ENCODE measurements at places on chromosomes 1 and 21.

- H3K27ac ChIP-seq, result no peak overlapping the region
- H3K27me3 ChIP-seq, result peaks cover 8% of the 10 kb centered on the region
- H3K36me3 ChIP-seq, result no peaks in the 10 kb centered on the region
- no peak for DNase-seq
These were observed 25.8 kb upstream of the PPT1 start for GRCh38 chr1:40122855-40123254.

DNA sequence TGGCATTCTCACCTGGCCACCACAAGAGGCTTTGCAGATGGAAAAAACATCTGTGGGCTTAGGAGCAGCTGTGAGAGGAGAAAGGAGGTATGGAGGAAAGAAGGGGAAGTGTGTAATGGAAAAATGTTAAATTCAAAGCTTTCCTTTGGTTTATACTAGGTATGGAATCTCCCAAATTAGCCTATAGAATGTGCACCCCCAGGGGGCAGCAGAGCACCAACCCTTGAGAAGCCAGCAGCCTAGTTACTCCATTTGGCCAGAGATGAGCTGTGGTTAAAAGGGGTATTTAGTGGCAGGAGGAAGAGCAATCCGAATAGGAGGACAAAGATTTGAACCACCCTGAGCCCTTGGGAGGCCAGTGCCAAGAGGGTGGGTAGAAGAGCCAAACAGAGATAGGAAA lies 97.5 kb upstream of the CTTNBP2NL start:
- H3K4me3 ChIP-seq, result no peak overlapping the region
- no peaks in the 10 kb centered on the region for H3K27me3 ChIP-seq
- H3K36me3 ChIP-seq, result no peaks in the 10 kb centered on the region

- peaks cover 50% of the 10 kb centered on the region for H3K36me3 ChIP-seq
- H3K27ac ChIP-seq, result no peak overlapping the region
- H3K4me3 ChIP-seq, result no peak overlapping the region
- H3K27me3 ChIP-seq, result no peaks in the 10 kb centered on the region
- DNase-seq, result peak; percentile 60
- peaks cover 5% of the 10 kb centered on the region for H3K4me1 ChIP-seq
These were observed 83.5 kb downstream of the UCK2 start for GRCh38 chr1:165910764-165911421.

DNA sequence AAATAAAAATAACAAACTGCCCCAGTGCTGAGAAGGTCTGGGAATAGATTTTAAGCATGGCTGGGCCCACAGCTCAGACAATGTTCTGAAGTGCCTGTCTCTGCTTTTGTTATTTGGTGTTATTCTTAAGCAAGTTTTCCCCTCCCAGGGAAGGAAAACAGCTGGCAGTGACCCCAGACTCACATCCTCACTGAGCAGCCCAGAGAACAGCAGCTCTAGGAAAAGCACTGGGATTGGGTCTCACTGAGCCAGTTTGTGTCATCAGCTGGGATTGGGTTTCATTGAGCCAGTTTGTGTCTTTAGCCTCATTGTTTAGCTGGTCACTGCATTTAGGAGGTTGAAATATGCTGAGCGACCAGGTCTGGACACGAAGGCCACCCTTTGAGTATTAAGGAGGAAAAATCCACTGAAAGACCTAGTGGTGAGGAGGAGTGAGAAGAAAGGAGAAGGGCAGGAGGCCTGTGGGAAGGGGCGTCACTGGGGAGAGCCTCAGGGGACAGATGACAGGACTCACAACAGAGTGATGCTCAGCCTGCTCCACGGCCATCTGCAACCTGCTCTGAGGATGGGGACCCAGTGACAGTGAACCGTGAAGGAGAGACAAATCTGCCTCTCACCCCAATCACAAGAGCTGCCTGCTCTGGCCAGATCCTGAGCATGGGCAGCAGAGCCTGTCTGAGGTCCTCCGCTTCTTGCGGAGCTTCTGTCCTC lies 103.8 kb downstream of the TOMM20 start:
- no peak overlapping the region for H3K4me3 ChIP-seq
- no peak overlapping the region for H3K27ac ChIP-seq
- H3K36me3 ChIP-seq, result no peaks in the 10 kb centered on the region
- peaks cover 8% of the 10 kb centered on the region for H3K4me1 ChIP-seq
- DNase-seq, result no peak

DNA sequence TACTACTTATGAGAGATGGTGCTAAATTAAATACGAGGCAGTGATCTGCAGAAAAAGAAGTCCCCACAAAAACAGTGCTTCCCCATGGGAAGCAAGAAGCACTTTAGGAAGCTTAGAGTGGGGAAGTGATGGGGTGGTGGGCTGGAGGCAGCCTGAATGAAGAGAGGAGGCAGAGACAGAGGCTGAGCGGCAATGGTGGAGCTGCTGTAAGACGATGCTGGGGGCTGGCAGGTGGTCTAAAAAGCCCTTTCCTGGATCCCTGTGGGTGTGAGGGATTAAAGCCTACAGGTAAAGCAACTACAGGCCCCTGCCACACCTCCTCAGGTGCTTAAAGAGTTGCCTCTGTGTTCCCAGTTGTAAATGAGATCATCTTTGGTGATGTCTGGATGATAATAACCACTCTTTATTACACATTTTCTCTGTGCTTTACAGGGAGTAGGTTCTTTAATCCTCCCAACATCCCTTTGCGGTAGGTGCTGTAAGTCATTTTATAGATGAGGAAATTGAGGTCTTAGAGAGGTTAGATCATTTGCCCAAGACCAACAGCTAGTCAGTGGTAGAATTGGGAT lies 39.2 kb downstream of the CNN3 start:
- no peaks in the 10 kb centered on the region for H3K27me3 ChIP-seq
- H3K36me3 ChIP-seq, result peaks cover 17% of the 10 kb centered on the region
- H3K27ac ChIP-seq, result no peak overlapping the region
- no peak overlapping the region for H3K4me3 ChIP-seq
- DNase-seq, result no peak

GRCh38 chr1:151143057-151143435 lies 3.4 kb downstream of the SEMA6C start:
- peaks cover 36% of the 10 kb centered on the region for H3K4me1 ChIP-seq
- no peak overlapping the region for H3K4me3 ChIP-seq
- no peak overlapping the region for H3K27ac ChIP-seq
- no peaks in the 10 kb centered on the region for H3K27me3 ChIP-seq

- H3K4me3 ChIP-seq, result no peak overlapping the region
- DNase-seq, result no peak
- no peaks in the 10 kb centered on the region for H3K36me3 ChIP-seq
These were observed 1.1 kb upstream of the FOXD3 start for GRCh38 chr1:63321066-63321784.

DNA sequence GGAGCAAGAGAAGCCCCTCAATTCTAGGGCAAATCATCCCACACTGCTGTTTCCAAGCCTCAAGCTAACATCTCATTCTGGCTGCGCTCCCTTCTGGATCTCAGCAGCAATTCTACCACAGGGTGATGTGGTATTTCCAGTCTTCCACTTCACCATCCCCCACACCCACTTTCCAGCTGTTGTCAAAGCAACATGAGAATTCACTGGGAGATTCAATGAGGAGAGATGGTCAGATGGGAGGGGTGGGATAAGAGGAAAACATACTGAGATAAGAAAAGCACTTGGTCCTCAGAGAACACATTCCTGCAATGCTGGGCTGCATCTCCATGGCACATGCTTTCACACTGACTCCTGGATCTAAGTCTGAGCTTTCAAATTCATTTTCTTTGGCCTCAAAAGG lies 47.3 kb upstream of the LRRC52 start:
- no peaks in the 10 kb centered on the region for H3K27me3 ChIP-seq
- DNase-seq, result no peak
- no peak overlapping the region for H3K4me3 ChIP-seq
- H3K36me3 ChIP-seq, result no peaks in the 10 kb centered on the region

GRCh38 chr1:23751050-23751814 lies 8.0 kb downstream of the ELOA start:
- peaks cover 62% of the 10 kb centered on the region for H3K36me3 ChIP-seq
- H3K4me1 ChIP-seq, result no peaks in the 10 kb centered on the region
- no peak overlapping the region for H3K4me3 ChIP-seq
- H3K27ac ChIP-seq, result no peak overlapping the region

GRCh38 chr1:235077163-235077540 lies 51.5 kb downstream of the TOMM20 start:
- peaks cover 59% of the 10 kb centered on the region for H3K4me1 ChIP-seq
- peak overlapping the region; percentile 47 for H3K27ac ChIP-seq
- no peak overlapping the region for H3K4me3 ChIP-seq

DNA sequence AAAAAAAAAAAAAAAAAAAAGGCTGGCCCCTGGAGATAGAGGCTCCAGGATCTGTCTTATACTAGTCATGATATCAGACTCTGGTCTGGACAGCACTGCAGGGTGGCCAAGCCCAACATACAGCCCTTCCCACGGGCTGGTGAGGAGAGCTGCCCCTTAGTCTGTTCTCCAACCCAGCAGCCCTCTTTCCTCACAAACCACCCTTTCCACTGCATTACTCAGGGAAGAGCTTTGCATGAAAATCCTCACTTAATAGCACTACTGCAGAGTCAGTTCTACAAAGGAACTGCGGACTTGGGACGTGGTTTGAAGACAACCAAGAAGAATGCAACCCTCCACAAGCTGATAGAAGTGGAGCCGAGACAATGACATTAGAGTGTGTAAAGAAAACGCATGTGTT lies 5.7 kb downstream of the BCAR3 start:
- H3K4me1 ChIP-seq, result peaks cover 66% of the 10 kb centered on the region
- no peak for DNase-seq
- H3K27ac ChIP-seq, result peak overlapping the region; percentile 52
- no peaks in the 10 kb centered on the region for H3K36me3 ChIP-seq

- no peak overlapping the region for H3K27ac ChIP-seq
- no peaks in the 10 kb centered on the region for H3K36me3 ChIP-seq
- peaks cover 38% of the 10 kb centered on the region for H3K4me1 ChIP-seq
- no peaks in the 10 kb centered on the region for H3K27me3 ChIP-seq
- DNase-seq, result no peak
- no peak overlapping the region for H3K4me3 ChIP-seq
These were observed 153.4 kb upstream of the UBE2U start for GRCh38 chr1:64049900-64050540.

GRCh38 chr1:18342744-18343143 lies 138.0 kb upstream of the KLHDC7A start:
- H3K4me1 ChIP-seq, result no peaks in the 10 kb centered on the region
- no peak for DNase-seq
- H3K27me3 ChIP-seq, result no peaks in the 10 kb centered on the region
- H3K4me3 ChIP-seq, result no peak overlapping the region
- no peak overlapping the region for H3K27ac ChIP-seq

DNA sequence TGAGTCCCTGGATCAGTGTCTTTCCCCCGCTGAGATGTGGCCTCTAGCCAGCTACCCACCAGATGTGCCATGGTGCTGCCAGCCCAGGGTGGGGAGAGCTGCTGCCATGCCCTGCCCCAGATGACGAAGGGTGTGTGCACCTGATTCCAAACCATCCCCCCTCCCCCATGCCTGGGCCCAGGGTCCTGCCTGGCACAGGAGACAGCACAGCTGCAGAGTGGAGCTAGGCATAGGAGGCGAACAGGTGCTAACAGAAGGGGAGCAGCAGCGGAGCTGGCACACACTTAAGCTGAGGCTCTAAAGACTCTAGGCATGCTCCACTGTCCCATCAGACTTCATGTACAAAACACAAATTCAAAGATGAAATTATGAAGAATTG lies 9.0 kb upstream of the LDLRAP1 start:
- no peaks in the 10 kb centered on the region for H3K27me3 ChIP-seq
- DNase-seq, result no peak
- H3K4me3 ChIP-seq, result no peak overlapping the region
- no peak overlapping the region for H3K27ac ChIP-seq
- H3K4me1 ChIP-seq, result no peaks in the 10 kb centered on the region

DNA sequence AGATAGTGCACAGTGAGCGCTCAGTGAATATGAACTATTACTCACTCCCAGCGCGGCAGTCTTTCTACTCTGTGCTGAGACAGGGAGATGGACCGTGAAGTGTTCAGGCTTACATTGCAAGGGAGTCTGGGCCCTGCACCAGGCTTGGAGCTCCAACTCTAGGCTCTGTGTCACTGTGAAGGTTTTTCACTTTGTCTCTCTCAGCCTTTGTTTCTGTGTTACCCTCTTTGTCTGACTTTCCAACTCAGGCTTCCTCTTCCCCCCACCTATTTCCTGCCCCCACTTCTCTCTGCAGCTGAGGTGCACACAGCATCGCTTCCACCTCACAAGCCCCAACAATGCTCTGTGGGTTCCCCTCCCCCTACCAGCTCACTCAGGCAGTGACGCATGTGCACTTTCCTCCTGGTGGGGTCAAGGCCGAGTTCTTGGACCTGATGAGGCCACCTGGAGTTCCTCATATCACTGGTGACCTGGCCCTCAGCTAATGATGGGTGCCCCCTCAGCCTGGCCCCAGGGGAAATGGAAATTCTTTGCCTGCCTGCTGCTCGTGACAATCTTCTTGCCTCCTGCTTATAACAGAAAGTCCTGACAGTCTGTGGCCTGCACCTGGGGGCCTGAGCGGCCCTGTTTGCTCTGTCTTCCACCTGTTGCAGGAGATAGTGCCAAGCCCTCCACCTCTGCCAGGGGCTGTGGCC lies 1.1 kb upstream of the LCK start:
- H3K36me3 ChIP-seq, result no peaks in the 10 kb centered on the region
- H3K27me3 ChIP-seq, result no peaks in the 10 kb centered on the region
- no peak overlapping the region for H3K4me3 ChIP-seq
- DNase-seq, result no peak

GRCh38 chr21:19684328-19684727 lies 1280.7 kb upstream of the TMPRSS15 start:
- no peaks in the 10 kb centered on the region for H3K36me3 ChIP-seq
- no peaks in the 10 kb centered on the region for H3K27me3 ChIP-seq
- H3K27ac ChIP-seq, result no peak overlapping the region
- H3K4me1 ChIP-seq, result no peaks in the 10 kb centered on the region
- DNase-seq, result no peak

DNA sequence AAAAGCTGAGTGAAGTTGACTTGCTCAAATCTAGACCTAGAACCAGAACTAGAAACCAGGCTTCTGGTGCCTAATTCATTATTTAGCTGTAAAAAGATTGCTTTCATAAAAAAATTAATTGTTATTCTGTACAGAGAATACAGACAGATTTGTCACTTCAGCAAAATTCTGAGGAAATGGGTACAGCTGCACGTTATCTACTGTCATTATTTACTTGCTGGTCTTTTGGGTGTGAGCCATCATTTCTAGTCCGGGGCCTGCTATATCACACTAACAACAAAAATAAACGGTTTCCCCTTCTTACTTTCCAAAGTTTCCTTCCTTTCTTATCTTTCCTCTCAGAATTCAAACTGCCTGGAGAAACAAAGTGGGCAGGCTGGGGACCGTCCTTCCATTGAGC lies 68.3 kb downstream of the PTGER3 start:
- no peak for DNase-seq
- no peaks in the 10 kb centered on the region for H3K27me3 ChIP-seq
- H3K27ac ChIP-seq, result no peak overlapping the region
- no peak overlapping the region for H3K4me3 ChIP-seq
- H3K36me3 ChIP-seq, result no peaks in the 10 kb centered on the region

GRCh38 chr1:2637442-2638145 lies 4.8 kb upstream of the MMEL1 start:
- no peaks in the 10 kb centered on the region for H3K27me3 ChIP-seq
- H3K4me1 ChIP-seq, result no peaks in the 10 kb centered on the region
- no peak overlapping the region for H3K27ac ChIP-seq
- no peak for DNase-seq

- no peaks in the 10 kb centered on the region for H3K36me3 ChIP-seq
- no peak for DNase-seq
- H3K4me3 ChIP-seq, result no peak overlapping the region
- peaks cover 75% of the 10 kb centered on the region for H3K4me1 ChIP-seq
- H3K27me3 ChIP-seq, result no peaks in the 10 kb centered on the region
These were observed 127.0 kb downstream of the AKT3 start for GRCh38 chr1:243723050-243723449.

GRCh38 chr1:99851850-99852454 lies 1.8 kb downstream of the AGL start:
- H3K27ac ChIP-seq, result no peak overlapping the region
- no peak overlapping the region for H3K4me3 ChIP-seq
- H3K4me1 ChIP-seq, result no peaks in the 10 kb centered on the region
- no peak for DNase-seq
